GM12891 (cell line): ENCODE measurements at places on chromosomes 2 and 18.

DNA sequence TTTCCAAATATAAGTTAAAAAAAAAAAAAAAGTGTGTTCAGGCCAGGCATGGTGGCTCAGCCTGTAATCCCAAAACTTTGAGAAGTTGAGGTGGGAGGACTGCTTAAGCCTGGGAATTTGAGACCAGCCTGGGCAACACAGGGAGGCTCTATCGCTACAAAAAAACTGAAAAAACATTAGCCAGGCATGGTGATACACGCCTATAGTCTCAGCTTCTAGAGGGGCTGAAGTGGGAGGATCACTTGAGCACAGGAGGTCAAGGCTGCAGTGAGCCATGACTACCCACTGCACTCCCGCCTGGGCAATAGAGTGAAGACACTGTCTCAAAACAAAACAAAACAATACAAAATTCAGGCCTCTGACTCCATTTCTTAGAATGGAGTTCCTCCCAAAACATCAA, 9.2 kb downstream of the USP37 start:
- no peak for DNase-seq

DNA sequence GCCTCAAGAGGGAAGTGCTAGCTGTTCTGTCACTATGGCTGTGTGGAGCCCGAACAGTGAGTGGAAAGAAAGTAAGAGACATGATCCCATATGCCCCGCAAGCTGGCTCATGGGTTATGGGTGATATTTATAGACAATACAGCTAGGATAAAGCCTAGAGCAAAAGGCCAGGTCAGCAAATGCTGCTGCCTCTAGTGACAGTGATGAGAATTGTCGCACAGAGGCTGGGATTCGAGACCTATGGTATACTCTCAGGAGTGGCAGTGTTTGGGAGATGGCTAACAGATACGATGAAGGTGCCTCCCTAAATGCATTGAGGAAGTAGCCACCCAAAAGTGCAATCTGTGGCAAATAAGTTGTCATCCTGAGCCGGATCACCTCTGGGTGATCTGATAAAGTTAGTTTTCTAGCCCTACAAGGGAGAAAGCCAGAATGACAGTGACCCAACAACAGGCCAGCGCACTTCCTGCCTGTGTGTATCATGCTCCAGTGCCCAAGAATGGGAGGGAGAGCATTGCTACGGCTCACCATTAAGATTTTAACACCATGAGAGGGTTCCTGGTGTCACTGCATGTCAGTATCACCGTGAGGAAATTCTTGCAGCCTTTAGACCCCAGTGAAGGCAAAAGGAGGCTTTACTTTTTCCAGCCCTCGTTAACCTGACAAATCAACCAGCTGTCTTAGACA, 92.2 kb upstream of the TGFA start:
- DNase-seq: no peak

- no peak for DNase-seq
Observed at GRCh38 chr2:88066543-88066942, 1.1 kb upstream of the SMYD1 start.

DNA sequence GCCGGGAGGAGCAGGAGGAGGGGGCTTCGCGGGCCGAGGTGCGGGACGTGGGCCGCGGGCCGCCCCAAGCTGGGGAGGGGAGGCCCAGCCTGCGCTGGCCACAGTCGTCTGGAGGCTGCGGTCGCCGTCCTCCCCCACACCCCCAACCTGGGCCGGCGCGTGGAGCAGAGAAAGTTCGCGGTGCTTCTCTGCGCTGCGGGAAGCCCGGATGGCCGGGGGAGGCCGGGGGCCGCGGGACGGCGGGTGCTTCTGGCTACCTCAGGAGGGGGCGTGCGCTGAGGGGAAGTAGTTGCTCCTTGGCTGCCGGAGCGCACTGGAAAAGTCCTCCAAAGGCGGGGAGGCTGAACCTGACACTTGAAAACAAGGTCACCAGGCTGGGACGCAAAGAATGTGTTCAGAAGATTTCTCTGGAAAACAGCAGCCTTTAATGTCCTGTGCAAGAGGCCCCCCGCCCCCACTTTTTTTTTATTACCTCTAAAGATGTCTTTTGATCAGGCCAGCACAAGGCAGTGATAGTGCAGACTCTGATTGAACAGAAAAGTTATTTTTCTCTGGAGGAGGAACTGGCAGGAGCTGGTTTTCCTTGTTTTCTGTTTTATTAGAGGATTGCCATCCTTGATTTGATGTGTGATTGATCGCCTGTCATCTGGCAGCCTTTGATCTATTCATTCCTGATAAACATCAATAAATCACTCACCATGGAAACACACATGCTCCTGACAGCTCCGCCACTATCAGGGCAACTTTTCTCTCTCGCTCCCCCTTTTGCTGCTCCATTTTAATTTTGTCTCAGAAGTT, 1.6 kb downstream of the TSHZ1 start:
- DNase-seq: no peak

DNA sequence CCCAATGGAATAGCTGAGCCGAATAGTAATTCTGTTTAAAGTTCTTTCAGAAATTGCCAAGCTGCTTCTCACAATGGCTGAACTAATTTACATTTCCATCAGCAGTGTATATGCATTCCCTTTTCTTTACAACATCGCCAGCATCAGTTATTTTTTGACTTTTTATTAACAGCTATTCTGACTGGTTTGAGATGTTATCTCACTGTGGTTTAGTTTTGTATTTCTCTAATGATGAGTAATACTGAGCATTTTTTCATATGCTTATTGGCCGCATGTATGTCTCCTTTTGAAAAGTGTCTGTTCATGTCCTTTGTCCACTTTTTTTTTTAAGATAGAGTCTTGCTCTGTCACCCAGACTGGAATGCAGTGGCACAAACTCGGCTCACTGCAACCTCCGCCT, 100.7 kb downstream of the C2orf74 start:
- DNase-seq: no peak

DNA sequence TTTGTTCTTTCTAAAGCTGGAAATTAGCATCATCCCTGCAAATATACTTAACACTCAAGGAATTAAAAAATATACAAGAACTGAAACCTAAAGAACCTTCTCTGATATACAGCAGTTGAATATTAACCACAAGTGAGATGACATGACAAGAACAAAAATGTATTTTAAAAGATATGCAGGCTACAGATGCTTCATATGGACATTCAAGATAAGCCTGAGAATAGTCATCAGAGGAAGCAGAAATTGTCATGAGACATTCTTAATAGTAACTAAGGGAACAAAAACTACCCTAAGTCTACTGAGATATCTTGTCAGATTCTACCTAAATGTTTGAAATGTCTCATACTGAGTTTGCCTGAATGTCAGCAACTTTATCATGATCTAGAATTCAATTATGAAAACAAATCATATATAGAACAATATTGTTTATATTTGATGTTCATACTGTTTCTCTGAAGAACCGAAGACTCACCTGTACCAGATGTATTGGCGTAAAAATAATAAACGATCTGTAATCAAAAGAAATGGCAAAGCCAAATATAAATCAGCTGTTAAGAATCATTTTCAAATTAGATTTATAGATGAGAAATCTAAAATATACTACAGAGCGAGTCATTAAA, 4.7 kb downstream of the NBAS start:
- DNase-seq: no peak

DNA sequence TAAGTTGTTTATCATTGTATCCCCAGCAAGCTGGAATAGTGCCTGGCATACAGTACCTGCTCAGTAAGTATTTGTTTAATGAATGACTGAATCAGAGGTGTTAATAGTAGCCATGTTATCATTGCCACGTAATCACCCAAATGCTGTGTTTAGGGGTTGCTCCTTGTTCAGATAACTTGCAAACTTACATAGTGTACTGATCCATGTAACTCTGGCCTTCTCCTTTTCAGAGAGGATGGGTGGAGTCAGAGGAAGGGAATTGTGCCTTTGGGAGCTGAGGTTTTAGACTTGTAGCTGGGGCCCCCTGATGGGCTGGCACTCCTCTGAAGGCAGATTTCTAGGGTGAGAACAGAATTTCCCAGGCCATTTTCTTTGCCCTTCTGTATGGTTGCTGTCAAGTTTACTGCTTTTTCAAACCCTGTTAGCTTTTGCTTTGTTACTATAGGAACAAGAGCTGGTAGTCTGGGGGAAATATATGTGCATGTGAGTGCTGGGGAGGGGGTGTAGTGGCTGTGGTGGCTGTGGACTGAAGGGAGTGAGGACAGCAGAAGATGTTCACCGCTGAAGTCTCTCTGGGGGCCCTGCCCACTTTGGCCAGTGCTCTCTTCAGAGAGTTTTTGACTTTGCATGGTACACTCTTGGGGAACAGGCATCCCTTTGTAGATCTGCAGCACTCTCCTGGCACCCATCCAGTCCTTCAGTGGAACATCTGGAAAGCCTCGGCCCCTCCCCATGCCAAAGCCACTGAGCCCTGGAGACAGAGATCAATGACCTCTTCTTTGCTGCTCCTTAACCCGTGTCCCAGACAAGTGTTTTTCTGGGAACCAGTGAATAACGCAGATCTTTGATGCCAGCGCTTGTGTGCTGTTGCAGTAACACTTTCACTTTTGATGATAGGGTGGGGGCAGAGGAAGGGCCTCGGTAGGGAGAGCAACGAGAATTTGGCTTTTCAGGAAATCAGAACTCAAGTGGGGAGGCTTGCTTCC, 209.0 kb downstream of the PRKCE start:
- DNase-seq: no peak

DNA sequence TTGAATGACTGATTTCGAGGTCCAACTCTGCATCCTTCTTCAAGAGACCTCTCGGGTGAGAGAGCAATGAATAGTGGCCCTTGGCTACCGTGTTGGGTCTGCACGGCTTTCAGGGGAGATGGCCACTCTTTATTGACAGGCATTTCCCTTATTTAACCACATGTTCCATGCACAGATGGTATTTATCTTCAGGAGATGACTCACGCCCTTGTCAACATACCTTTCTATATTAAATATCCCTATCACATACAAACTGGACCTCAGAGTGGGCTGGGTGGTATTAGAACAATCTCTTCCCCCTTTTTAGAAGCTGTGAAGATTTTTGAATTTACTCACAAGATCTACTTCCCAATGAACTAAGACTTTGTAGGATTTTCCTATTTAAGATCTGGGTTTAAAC, 109.6 kb upstream of the CDC42EP3 start:
- DNase-seq: no peak

DNA sequence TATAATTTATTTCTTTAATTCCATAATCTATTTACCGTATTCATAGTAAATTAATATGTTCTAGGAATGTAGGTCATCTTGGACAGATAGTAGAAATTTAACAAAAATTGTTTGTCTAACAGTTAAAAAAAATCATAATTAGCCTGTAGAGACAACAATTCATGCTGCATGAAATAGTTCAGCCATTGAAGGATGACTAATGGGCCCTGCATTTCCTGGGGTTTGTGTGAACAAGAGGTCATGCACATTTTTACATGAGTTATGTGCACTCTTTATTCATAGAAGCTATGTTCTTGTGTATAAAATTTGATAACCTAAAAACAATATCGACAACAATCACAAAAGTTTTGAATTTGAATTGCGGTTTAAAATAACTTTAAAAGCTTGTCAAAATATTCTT, 1663.6 kb downstream of the SUCLG1 start:
- DNase-seq: no peak

- DNase-seq: no peak
Observed at GRCh38 chr18:61198486-61198885, 134.7 kb upstream of the CDH20 start.

DNA sequence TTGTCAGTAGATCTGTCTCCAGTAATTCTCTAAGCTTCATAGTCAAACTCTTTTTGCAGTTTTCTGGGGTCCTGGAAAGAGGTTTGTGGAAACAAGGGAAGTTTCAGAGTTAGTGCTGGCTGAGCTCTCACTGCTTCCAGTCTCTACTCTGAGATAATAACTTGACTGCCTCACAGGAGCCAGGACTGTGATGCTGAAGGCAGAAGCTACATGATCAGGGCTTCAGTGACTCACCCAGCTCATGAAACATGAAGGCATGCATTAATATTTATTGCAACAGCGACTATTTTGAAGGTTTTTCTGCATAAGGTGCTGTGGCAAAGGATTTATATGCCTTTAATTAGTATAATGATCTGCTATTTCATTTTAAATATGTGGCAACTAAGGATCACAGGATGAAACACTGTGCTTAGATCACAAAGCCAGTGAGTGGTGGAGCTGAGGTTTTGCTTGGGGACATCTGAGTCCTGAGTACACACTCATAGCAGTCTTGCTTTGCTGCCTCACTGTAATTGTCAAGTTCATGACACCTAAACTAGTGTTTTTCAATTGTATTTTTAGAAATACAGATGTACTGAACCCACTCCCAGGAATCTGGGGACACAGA, 448.4 kb upstream of the GCFC2 start:
- no peak for DNase-seq

GRCh38 chr2:43412114-43412753, 183.6 kb downstream of the THADA start:
- no peak for DNase-seq

DNA sequence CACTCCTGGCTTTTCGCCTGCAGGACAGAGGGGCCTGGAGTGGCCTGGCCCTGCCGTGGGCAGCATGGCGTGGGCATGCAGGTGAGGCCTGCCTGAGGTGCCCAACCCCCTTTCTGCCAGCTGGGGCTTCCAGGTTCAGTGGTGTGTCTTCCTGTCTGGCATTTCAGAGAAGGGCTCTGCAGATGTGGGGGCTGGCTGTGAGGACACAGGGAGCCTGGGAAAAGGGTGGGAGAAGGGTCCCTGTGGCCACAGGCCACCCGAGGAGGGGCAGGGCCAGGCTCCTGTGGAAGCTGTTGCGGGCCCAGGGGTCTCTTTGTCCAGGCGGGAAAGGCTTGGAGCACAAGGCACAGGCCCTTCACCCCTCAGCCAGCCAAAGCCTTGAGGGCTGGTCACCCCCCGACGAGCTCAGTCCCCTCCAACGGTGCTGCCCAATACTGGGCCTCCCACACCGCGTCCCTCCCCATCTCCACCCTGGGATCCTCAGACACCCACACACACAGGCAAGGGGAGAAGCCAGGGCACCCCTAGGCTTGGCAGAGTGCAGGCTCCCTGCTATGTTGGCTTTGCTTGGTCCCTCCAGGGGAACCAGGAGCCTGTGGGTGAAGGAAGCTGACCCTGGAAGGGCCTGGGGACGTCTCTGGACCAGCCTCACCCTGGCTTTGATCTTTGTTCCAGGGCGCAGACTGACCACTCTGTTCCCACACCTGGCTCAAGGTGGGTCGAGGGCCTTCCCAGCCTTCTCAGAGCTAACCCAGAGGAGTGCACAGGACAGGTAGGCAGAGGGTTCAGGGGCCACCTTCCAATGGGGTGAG, 3.7 kb upstream of the AQP12A start:
- DNase-seq: no peak

DNA sequence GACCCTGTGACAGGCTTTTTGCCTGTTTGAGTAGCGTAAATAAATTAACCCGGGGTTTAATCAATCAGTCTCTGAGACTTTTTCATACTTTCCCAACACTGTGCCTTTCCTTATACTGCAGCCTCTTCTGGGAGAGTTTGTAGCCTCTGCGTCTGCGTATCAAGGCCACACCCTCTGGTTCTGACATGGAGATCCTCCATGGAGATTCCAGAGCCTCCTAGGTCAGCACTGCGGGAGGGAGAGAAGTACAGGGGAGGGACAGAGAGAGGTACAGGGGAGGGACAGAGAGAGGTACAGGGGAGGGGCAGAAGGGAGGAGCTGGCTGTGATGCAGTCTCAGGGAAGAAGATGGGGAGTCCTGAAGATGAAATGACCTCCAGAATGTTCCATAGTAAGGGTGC, 166.0 kb downstream of the ARL4C start:
- no peak for DNase-seq
